Right cardiac atrium (tissue), 5 donors: ENCODE measurements at places on chromosomes 5 and 9. TPM values are rescaled to one million over a fixed set of nuclear protein-coding genes. Genes with fewer than 3 reads are reported as not detected.

The SOX30 gene
- total RNA-seq = 0.34 TPM

DNA sequence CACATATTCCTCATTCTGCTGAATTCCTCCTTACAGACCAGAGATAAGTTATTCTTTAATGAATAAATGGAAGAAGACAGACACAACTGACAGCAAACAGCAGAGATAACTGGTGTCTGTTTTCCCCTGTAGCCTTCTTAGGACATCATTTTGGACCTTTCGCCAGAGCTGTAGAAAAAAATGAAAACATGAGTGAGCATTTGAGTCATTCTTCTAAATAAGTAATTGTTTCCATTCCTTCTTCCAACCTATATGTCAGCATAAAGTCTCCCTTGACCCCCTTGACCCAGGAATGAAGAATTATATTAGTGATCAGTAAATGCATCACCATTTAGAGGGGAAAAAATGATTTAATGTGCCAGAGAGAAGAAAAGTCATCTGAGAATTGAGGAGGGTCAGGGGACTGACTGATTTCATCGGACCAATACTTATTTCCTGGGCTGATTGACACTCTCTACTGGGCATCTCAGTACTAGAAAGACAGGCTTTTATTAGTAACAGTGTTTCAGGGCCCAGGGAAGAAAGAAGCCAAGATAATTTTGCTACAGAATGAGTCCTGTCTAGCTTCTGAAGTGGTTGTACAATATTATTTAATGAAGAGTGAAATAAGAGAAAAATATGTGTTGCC is 597.0 kb downstream of the PSAT1 start:
- DNase-seq = no peak

The KLF4 gene
- total RNA-seq = 71.6 TPM

- DNase-seq = peak; percentile 46
These were observed 5.4 kb downstream of the MED22 start for GRCh38 chr9:133342570-133342969.

- no peak for DNase-seq
These were observed 4.5 kb upstream of the POU4F3 start for GRCh38 chr5:146334074-146334533.
